Panc1 (cell line): ENCODE measurements at places on chromosomes 12 and 14.

- no peak for DNase-seq
Measured at GRCh38 chr14:76550534-76550933, 174.6 kb downstream of the ESRRB start.

DNA sequence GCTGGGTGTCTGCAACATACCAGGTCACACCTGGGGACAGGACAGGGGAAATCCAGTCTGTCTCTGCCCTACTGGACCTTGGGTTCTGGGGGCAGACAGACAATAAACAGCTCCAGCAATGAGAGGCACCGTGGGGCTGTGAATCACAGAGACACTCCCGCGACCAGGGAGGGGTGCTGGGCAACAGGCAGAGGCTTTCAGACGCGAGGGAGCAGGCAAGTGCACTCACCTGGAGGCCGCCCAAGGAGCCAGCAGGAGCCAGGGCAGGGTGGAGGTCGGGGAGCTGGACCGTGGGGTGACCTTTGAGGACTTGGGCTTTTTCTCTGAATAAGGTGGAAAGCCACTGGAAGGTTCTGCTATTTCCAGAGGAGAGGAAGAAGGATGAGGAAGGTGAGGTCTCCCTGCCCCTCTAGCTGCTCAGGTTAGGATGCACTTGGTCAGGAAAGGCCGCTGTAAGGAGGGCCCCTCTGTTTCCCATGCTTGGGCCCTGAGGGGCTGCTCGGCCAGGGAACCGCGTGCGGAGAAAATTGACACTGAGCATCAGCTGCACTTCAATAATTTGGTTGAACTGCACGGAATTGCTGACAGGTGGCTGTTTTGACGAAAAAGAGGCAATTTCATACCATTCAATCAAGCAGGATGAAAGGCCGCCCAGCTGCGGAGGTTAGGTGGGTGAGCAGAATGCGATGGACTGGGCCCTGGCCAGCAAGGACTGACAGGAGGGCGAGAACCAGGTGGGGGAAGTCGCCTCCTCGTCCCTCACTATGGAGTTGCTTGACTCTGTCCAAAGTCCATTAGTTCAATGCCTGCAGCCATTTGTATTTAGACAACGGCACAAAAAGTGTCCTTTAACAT, 42.2 kb downstream of the JAG2 start:
- DNase-seq, result no peak

GRCh38 chr14:65377576-65377975, 35.0 kb upstream of the FUT8 start:
- DNase-seq, result no peak

GRCh38 chr14:76228138-76228537, 76.4 kb downstream of the GPATCH2L start:
- DNase-seq, result no peak

GRCh38 chr12:49440035-49440434, 72.8 kb downstream of the SPATS2 start:
- no peak for DNase-seq

DNA sequence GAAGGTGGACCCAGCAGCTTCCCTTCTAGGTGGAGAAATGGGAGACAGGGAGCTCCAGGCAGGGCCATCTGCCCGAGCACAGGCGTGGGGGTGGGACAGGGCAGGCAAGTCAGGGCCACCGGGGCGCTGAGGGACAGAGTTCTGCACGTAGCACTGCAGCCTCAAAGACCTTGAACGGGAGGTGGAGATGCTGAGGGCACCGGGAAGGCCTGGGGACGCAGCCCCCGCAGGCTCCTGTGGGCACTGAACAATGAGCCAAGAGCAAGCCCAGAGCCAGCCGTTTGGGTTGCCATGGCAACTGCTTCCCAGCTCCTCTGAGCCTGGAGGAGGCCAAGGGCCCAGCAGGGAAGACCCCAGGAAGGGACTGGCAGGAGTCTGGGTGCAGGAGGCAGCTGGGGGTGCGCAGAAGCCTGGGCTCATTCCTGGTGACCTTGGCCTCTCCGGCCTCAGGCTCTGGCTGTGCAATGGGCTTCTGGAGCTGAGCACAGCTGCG, 3.4 kb downstream of the LBHD2 start:
- DNase-seq, result no peak

DNA sequence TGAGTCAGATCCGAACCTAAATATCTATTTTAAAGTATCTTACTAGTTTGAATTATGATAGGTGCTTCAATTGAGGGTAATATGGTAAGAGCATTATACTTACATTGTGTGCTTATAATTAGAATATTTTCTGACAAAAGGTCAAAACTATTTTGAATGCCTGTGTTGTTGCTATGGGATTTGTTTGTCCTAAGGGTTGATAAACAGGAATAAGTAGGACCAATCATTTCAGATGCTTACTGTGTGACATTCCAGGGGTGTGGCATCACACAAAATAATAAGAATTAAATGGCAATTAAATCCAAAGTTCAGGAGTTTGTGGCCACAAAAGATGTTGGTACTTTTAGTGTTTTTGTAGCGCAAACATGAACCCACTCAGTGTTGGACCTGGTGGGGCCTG, 256.2 kb upstream of the DDHD1 start:
- DNase-seq, result no peak

- no peak for DNase-seq
Measured at GRCh38 chr12:32651956-32652210, 27.2 kb upstream of the DNM1L start.

DNA sequence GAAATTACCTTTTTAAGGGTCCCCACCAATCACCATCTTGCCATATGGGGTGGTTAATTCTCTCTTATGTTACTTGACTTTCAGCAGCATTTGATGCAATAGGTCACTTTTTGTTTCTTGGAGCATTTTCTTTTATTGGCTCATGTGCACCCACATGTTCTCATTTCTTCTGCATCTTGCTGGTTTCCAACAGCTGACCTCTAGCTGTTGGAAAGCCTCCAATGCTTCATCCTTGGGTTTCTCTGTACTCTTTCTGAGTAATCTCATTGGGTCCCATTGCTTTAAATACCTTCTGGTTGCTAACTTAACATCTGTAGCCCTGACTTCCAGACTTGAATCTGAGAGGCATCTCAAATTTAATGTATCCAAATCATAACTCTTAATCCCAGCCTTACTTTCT, 116.8 kb downstream of the CRADD start:
- DNase-seq, result no peak

DNA sequence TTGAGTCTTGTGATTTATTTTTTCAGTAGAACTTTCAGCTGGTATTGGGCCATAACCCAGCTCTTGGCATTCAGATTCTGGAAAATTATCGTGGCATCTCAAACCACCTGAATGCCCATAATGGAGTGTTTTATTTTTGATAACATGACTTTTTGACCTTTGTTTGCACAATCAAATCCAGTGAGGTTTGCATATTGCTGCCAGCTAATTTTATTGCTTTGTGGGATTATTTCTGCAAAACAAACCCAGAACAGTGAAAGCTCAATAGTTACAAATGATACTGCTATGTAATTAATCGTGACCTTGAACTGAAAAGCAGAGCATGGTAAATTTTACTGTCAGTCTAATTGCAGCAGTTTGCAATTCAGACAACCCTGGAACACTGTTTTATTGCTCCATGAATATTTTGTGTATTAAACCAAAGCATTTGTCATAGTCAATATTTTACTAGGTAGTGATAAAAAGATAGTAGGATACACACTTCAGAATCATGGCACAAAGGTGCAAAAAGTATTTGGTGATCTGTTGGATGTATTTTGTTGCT, 255.2 kb upstream of the NAV3 start:
- no peak for DNase-seq

DNA sequence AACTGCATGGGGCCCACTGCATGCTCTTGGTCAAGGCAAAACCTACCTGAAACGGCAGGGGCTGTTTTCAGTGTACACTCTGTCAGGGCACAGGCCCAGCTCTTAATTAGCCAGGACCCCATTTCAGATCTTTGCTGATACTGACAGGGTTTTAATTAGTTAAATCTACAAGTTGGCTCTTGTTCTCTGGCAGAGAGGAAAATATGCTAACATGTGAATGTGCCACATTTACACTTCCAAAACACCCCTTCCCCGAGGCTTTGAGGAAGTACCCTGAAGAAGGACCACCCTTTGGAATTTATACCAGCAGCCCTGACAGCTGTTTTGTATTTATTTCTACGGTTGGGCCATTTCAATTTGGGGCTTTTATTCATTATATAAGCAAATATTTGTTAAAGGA, 66.3 kb downstream of the OTX2 start:
- DNase-seq, result no peak

- peak; percentile 80 for DNase-seq
Measured at GRCh38 chr14:59278111-59278510, 89.6 kb downstream of the DAAM1 start.

- no peak for DNase-seq
Measured at GRCh38 chr14:100577321-100577985, 9.8 kb downstream of the BEGAIN start.

DNA sequence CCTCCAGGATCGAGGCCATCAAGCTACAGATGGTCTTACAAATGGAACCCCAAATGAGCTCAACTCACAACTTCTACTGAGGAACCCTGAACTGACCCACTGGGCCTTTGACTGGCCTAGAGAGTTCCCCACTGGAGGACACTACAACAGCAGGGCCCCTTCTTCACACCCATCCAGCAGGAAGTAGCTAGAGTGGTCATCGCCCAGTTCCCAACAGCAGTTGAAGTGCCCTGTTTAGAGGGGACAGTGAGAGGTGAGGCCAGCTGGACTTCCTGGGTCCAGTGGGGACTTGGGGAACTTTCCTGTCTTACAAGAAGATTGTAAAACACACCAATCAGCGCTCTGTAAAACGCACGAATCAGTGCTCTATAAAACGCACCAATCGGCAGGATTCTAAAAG, 247.9 kb upstream of the BTG1 start:
- DNase-seq, result no peak

DNA sequence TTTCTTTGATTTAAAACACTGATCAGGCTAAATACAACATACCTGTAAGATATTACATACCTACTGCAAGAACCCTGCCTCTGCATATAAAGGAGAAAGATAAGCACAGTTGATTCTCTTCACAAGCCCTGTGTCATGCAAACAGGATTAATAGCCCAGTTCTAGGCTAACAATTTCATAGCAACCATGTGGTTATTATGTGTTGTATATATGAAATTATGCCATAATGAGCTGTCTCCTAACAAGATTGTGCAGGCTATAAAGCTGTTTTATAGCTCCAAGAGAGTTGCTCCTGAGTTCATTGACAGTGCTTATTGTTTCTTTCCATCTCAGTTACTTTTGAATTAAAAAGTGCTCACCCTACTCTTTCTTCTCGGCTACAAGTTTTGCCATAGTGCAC, 609.3 kb downstream of the DIO2 start:
- no peak for DNase-seq

- DNase-seq, result no peak
Measured at GRCh38 chr12:64452559-64453329, 824 bp downstream of the TBK1 start.

- DNase-seq, result no peak
Measured at GRCh38 chr12:78208092-78208491, 377.4 kb downstream of the NAV3 start.
